ENCODE measurements at places on chromosomes 4 and X.
A peak's percentile ranks its signal among the peaks of the same experiment; 100 is the strongest.

- no peak for DNase-seq
Measured at GRCh38 chr4:61200916-61201526, 895 bp downstream of the ADGRL3 start.

DNA sequence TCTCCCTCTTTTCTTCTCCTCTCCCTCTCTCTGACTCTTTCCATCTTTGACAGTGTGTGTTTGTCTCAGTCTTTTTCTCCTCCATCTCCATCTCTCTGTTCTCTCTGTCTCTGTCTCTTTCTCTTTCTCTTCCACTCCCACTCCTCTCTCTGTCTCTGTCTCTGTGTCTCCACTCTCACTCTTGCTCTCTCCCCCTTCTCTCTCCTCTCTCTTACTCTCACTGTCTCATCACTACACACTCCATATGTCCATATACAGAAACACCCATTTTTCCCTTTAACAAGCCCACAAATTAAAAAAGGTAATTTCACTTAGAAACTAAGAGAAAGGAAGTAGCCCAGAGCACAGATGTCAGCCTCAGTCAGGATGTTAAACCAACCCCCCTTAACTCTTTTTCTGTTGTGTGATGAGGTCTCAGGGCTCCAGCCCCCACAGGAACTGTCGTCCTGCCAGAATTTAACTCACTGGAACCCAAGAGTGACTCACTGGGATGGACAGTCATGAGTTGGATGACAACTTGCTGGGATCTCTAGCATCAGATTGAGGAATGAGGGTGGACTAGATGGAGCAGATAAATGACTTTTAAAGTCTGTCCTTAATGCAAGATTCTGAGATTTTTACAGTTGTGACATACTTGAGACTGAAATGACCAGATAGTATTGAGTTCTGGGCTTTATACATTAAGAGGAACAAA lies 27.5 kb downstream of the OTUD6A start:
- no peak for DNase-seq

DNA sequence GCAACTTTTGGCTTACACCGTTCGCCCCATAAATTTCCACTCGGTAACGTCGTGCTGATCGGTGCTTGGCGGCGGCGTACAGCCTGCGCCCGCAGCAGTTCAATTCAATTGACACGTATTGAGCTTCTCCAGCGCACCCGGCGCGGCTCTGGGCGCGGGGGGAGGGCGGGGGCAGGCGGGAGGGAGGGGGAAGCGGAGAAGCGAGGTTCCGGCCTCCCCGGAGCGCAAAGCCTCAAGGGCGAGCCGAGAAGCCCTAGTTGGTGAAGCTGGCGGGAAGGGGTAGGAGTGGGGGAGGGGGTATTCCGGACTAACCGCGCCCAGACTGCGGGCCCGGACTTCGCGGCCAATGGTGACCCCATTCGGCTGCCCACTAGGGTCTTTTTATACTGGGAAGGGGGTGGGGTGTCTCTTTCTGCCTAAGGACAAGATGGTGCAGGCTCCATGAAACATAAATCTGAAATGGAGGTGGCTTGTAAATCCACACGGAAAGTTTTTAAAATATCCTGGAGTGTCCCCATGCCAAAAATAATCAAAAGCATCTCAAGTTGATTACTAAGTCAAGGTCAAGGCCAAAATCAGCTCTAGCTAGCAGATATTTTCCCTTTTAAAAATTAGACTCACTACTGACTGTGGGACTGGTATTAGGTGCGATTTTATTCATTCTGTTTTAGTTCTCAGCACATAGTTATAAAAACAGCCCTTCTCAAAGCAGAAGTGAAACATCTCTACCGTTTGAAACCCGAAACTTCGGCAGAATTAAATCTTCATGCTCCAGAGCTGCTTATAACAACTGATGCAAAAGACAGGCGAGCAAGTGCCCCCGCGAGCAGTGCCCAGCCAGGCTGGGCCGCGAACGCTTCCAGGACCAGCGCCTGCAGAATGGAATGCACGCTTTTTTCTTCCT lies 1.5 kb upstream of the BCOR start:
- peak; percentile 34 for DNase-seq

DNA sequence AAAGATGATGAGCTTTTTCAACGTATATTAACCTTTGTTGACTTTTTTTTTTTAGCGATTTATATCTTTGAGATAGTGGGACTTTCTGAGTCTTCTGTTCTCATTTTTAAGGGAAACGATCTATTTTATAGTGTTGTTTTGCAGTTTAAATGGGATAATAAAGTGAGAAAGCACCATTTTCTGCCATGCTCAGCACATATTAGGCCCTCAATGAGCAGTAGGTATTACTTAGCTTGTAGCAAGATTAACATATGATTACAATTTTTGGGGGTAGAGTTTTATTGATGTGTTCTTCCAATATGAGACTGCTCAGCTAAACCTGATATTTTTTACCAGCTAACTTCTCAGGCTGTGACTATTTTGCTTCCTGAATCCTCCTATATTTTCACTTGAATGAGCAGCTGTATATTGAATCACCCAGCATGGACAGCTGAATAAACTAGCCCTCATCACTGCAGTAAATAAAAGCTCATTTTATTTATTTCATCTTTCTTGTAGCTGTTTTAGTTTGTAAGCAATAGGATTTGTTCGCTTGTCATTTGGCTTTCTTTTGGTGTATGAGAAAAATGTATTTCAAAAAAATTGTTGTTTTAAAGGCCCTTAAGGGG lies 43.7 kb downstream of the UGT8 start:
- no peak for DNase-seq

GRCh38 chr4:86393749-86394148 lies 33.9 kb upstream of the MAPK10 start:
- DNase-seq = no peak

- no peak for DNase-seq
Measured at GRCh38 chr4:40865696-40866095, 115.9 kb downstream of the NSUN7 start.

- DNase-seq = no peak
Measured at GRCh38 chr4:103092245-103092644, 7.4 kb downstream of the BDH2 start.

DNA sequence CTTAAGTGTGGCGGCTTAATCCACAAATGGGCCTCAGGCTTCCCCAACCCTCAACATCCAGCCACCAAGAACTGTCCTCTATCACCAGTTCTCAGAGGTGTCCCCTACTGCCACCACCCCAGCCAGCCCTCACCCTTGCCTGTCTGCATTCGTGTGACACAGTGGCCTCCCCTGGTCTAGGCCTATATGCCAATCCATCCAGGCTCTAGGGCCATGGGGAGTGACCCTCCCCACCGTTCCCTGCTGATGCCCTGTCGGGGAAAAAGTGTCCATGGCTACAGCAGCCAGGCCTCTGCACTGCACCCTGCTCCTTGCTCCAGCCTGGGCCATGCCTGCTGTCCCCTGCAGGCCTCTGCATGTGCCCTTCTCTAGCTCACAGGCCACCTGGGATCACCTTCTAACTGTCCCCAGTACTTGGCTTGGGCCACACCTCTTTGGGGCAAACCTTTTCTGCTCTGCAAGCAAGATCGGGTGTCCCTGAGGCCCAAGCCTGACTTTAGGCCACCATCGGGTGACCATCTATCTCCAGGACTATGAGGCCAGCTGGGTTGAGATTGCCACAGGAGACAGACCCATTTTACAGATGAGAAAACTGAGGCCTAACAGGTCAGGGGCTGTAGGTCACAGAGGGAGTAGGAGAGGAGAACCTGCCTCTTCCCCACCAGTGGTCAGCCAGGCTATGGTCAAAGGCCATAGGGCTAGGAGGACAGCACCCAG lies 75.8 kb downstream of the JAKMIP1 start:
- DNase-seq = no peak

- DNase-seq = no peak
Measured at GRCh38 chr4:119490335-119490734, 138.3 kb downstream of the PDE5A start.

DNA sequence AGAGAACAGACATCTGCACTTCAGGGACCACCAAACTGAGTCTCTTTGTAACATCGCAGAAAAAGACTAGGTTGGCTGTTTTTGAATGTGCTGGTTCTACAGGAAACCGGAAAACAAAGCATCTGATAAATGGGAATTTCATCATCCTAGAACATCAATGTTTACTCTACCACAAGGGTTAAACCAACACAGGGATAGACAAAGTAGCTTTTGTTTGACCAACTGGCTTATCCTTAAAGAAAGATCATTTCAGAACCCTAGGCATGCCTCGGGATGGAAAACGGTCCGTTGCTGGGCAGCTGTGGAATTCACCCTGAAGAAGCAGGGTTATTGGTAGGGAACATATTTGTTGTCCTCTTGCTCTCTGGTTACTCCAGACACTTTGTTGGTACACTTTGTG lies 2355.5 kb upstream of the AGA start:
- DNase-seq = no peak

DNA sequence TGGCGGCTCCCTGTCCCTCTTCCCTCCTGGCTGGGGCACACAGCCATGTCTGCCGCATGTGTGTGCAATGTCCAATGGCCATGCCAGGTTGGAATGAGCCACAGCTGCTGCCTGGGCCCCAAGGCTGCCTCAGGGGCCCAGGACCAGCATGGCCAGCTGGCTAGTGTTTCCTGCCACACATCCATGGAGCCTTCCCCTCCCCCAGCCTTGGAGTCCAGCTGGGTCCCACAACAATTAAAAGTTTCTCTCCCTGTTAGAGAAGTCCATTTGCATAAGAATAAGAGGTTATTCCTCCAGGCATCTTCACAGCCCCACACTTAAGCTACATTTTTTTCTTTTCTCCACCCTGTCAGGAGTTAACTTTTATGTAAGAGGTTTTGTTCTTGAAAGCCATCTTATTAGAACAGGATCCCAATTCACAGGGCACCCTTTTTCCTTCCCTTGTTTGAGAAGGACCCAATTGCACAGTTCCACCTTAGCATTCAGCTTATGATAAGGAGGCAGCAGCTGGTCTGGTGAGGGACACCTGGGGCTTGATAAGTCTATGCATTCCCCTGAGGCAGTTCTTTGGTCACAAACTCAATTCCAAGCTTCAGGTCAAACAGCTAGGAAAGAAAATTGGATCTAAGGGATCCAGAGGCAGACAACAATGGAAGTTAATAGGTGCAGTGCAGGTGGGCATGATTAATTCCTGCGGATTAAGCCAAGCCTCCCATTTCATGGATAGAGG lies 963.3 kb upstream of the GRIA3 start:
- DNase-seq = no peak

- DNase-seq = no peak
Measured at GRCh38 chr4:133320576-133321170, 171.6 kb downstream of the PCDH10 start.

DNA sequence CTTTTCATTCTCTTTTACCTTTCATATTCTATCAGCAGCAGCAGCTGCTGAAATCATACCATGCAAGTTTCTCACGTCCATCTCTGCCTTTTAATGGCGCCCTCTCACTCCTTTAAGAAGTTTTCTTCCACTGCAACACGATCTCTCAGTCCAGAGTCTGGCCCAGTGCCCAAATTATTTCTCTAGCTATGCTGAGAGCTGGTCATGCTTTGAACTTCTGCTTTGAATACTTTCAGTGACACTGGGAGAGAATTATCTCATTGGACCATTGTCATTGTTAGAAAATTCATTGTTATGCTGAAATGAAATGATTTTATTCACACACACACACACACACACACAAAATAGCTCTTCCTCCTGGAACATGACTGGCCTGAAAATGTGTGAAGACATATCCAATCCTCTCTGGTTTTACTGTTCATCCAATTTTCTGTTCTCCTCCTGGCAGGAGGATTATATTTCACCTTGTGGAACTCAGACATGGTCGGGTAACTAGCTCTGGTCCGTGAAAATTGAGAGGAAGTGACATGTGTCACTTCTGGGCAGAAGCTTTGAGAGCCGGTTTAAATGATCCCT lies 1.3 kb upstream of the PDHA1 start:
- no peak for DNase-seq

DNA sequence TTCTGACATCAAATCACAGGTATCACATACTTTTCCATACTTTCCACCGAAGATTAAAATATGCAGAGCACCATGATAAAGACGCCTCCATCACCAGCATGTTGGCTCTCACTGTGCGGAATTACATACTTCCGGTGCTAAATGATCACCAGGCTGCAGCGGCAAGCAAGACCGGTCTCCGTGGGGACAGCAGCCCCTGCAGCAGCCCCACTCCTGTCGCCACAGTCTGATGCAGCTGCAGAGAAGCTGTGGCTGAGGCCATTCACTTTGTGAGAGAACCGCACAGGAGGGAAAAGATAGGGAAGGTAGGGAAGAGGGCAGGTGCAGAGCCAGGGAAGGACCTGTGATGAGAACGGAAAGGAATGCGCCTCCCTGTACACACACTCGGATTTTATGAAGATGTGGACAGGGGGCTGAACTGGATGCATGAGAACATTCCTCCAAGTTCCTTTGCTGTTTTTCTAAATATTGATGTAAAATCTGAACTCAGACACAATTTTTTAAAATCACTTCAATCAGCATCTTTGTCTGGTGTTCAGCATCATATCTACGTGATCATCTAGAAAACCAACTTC lies 38.3 kb downstream of the AFAP1 start:
- DNase-seq = no peak

DNA sequence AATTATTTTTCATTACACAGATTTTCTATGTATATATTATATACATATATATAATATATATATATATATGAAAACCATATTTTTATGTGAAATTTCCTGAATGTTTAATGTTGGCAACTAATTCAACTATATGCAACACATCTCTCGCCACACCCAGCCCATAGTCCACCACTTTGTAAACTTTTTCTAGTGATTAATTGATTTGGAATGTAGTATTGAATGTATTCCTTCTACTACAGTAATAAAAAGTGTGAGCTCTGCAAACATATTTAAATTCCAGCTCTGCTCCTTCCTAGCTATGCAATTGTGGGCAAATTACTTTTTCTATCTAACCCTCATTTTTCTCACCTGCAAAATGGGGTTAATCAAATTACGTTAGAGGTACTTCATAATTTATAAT lies 187.8 kb downstream of the TEX11 start:
- DNase-seq = no peak

- no peak for DNase-seq
Measured at GRCh38 chr4:70754470-70754869, 32.7 kb downstream of the RUFY3 start.

GRCh38 chr4:35252866-35253265 lies 991.4 kb downstream of the ARAP2 start:
- DNase-seq = no peak

GRCh38 chr4:158538911-158539310 lies 17.2 kb downstream of the RXFP1 start:
- no peak for DNase-seq

GRCh38 chr4:56434599-56435139 lies 746 bp downstream of the PPAT start:
- DNase-seq = peak; percentile 43

GRCh38 chrX:71105628-71106027 lies 912 bp downstream of the CXorf65 start:
- DNase-seq = no peak

DNA sequence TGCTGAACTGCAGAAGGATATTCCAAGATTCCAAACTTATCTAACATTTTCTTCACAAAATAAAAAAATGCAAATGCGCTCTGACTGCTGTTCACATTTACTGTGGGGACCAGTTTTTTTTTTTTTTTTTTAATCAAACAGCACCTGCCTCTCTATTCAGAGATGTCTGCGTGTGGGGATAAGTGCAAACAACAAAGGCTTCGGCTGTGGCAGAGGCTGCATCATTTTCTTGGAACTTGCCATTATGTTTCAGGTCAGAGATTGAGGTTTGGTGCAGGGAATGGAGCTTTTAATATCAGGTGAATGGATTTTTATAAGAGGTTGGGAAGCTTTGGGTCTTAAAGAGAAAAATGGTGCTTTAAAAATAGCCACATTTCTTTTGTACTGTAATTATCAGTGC lies 78.2 kb upstream of the TET2 start:
- no peak for DNase-seq
